ENCODE measurements at places on chromosomes 7 and 10.

DNA sequence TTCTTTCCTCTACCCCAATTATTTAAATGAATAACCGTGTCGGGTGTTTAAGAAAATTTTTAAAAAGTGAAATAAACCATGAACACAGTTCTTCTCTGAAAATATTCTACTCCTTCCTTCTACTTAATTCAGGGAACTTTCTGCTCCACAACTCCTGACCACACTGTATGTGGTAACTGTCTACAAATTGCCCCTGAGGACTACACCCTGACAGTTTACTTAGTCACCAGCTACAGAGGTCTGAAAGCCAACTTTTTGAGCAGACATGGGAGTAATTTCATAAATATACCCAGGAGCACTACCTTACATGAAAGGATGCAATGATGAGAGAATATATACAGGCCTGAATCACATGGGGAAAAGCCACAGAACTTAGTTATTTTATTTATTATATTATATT lies 523.2 kb upstream of the SORCS1 start:
- no peak for DNase-seq

- no peak for DNase-seq
These were observed 11.5 kb downstream of the ANKRD22 start for GRCh38 chr10:88840104-88840503.

DNA sequence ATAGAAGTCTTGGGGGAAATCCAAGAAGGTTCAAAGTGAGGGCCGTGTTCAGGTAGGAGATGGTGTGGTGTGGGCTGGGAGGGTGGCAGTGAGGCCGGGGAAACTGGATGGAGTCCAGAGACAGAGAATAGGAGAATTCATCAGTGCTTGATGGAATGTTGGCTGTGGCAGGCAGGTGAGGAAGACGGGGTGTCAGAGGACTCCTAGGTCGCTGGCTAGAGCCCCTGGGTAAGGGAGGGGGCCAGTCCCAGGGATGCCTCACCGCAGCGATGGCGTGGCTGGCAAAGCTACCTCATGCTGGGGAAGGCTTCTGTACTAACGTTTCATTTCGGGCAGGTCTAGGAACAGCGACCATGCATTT lies 373.0 kb downstream of the RPS24 start:
- DNase-seq = no peak

- DNase-seq = peak; percentile 41
These were observed 596.6 kb downstream of the SDK1 start for GRCh38 chr7:3897430-3898372.

DNA sequence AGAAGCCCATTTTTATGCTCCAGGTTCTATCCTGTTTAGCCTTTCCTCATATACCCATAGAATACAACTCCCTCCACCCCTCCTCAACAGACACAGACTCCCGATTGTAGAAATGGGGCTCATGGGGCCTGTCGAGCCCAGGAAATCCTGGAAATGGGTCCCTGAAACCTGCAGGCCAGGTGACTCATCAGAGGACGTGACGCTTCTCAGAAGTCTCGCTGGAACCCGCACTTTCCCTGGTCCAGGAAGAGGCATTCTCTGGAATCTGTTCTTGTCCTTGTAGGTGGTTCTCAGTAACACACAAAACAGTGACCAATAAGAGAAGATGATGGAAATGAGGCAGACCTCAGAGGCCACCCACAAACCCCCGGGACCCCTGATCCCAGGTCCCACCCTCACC lies 244.8 kb upstream of the PPP2R2D start:
- no peak for DNase-seq

DNA sequence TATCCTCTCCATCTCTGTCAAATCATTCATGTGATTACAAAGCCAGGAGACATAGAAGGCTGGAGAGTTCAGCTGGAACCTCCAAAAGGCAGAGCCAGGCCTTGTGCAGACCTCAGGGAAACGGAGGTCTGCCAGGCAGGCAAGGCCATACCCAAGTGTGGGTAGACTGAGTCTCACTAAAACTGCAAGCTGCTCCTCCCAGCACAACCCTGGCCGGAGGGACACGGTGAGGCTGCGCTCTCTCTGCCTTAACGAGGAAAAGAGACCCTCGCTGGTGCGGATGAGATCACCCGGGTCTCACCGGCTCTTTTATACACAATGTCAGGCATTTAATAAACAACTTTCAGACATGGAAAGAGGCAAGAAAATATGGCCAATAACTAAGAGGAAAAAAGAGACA lies 66.1 kb upstream of the INPP5A start:
- DNase-seq = no peak

DNA sequence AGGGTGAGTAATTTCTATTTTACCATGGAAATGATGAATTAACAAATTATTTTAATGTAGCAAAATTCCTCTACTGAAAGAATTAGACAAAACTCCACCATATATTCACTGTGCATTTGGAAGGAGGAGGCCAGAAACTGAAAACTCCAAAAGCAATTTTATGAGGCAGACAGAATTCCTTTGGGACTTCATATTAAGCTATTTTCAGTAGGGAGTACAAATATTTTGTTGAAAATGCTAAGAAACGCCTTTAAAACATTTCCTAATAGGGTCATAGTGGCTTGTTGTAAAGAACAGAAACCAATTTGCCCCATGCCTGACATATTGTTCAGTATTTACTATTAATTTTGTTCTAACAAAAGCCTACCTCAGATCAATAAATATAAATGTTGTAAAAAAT lies 117.8 kb downstream of the TES start:
- no peak for DNase-seq

DNA sequence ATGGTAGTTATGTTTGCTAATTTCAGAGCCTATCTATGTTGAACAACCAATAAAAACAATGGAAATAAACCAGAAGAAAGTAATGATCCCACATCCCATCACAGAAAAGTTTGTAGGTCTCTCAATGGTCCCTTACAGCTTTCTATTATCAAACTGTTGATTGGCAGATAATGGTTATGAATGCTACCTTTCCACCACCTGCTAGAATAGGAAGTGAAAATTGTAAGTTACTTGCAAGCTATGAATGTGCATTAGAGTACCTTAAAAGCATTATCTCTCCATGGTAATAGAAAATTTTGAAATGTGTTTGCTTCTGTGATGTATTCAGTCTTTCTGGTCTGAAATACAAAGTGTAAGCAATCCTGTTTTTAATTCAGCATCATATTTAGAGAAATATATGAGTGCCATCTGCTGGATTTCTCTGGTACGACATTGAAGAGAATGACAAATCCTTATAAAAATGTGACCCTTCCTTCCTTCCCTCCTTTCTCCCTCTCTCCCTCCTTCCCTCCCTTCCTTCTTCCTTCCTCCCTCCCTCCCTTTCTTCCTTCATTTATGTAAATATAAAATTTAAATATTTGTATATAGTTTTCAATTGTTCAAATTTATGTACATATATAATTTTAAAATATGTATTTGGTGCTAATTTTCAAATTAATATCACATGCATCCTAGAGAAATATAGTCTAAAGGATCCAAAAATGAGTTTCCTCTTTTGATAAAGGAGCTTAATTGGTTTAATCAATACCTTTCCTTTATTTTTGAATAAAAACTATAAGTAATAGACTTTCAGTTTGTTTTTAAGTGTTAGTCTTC lies 41.4 kb upstream of the PNLIPRP3 start:
- DNase-seq = no peak

DNA sequence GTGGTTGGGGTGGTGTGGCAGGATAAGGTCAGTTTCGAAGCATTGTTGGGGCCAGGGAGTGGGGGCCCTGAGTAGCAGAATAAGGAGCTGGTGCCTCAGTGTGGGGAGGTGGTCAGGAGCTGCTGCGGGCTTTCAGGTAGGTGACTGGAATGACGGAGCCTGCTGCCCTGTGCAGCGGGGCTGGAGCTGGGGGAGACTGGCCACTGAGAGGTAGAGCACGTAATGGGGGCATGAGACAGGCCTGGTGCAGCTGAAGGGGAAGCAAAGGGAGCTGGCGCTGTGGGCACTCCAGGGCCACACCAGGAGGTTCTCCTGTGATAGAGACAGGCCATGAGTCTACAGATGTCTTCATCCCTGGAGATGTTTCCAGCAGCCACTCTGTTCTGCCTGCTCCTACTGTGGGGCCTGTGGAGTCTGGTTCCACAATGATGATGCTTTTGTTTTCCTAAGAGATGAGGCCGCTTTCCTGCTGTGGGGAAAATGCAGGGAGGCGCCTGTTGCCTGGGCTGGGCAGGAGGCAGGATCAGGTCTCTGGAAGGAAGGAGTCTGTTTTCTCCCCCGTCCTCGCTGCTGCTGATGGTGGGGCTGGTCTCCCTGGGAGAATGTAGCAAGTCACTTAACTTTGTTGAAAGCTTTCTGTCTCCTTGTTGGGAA lies 31.1 kb downstream of the NUB1 start:
- no peak for DNase-seq

DNA sequence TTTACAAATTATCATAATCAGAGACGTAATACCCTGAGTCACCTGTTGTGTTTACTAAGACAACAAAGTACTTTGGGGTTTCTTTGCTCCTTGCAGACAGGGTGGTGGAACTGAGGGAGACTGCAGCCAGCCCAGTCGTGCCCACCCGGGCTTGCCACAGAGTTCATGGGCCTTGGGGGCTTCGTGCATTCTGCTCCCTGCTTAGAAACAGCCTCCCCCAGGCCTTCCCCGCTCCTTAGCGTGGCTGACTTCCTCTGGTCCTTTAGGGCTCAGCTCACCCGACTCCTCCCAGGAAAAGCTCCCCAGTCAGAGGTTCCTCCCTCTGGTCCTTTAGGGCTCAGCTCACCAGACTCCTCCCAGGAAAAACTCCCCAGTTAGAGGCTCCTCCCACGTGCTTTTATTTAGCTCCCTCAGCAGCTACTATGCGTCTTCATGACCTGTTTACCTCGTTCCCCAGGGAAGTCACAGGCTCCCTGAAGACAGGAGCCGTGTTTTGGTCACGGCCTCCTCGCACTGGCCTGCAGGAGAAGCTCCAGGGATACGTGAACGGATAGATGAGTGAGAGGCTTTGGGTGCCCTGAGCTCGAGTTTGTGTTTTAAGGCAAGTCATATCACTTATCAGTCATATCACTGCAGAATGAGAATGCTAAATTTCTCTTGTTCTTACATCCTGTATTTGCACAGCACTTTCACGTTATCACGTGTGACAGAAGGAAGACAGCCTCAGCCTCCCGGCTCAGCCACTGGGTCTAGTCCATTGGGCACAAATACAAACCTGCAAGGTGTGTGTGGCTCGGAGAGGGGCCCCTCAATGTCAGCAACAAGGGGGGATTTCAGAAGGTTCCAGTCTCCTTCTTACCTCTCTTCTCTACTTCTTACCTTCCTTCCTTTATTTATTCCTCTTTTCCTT lies 52.7 kb upstream of the VIPR2 start:
- DNase-seq = no peak

DNA sequence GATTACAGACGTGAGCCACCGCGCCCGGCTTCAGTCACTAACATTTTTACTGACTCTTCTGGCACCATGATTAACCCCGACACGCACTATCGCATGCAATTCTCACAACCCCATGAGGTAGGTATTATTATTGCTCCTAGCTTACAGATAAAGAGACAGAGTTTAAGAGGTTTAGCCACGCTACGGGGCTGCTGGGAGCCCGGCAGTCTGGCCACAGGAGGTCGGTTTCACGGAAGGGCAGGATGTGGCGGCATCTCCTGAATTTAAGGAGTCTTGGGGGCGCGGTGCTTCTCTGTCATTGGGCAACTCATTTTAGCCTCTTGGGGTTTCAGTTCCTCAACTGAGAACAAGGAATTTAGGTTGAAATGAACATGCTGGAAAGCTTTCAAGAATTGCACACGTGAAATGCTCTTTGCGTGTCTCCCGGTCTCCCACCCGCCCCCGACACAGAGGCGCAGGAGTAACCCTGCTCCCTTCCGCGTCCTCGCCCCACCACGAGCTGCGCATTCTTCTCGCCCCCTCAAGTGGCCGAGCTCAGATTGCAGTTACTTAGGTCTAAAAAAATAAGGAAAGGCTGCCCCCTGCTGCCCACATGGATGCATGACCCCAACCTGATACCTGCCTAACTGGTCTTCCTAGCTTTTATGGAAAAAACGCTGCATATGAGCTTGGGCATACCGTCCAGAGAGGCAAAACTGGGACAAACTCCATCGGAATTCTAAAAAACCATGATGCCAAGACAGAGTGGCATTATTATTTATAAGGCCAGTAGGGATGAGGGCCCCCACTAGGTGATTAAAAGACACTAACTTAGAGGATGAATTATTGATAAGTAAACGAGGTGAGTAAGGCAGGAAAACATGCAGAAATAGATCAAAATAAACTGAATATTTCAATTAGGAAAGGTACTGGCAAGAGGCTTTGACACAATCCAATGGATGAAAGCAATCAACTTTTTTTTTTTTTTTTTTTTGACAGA lies 12.4 kb downstream of the PRSS2 start:
- peak; percentile 66 for DNase-seq

- DNase-seq = no peak
These were observed 18.6 kb upstream of the ADRB1 start for GRCh38 chr10:114024876-114025610.

DNA sequence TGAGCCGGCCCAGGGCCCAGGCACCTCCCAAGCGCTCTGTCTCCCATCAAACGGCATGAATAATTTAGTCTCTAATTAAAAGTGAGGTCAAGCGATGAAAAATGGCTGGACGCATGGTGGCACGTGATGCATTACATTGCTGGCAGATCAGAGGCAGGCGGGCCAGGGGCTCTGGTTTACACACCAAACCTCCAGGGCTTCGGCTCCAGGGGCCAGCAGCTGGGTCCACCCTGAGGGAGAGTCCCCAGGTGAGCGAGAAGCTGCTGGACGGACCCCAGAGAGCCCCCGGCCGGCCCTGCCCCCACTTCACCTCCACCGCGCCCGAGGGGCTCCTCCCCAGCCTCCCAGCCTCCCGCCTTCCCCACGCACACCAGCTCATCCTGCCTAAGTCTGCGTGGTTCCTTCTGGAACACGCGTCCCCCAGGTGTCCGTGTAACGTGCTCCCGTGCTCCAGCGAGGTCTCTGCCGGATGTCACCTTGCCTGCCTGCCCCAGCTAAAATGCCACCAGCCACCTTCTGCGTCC lies 23.2 kb downstream of the UNCX start:
- no peak for DNase-seq

GRCh38 chr10:126417220-126417825 lies 29.0 kb upstream of the ADAM12 start:
- DNase-seq = no peak

DNA sequence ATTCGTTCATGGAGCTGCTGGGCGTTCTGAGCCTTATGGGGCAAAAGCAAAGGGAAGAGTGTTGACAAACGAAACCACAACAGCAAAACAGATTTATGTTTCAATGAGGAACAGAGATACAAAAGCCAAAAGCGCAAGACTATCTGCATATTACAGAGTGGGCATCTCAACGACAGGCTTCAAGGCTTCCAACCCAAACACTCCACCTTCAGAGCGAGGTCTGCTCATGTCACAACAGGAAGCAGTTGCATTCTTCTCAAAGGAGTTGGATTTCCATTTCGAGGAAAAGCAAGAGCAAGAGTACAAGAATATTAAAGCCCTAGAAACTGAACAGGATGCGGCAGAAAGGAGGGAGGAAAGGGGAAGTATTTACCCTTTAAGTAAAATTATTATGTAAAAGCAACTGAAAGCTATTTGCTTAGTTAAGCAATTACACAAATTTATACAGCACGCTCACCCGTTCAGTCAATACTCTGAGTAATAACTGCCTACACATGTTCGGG lies 189.3 kb downstream of the ELMO1 start:
- no peak for DNase-seq

GRCh38 chr10:44402465-44403195 lies 17.7 kb upstream of the CXCL12 start:
- DNase-seq = no peak

- no peak for DNase-seq
These were observed 24.1 kb downstream of the PDLIM1 start for GRCh38 chr10:95266674-95267095.
